ENCODE measurements at places on chromosomes 1 and 21.

DNA sequence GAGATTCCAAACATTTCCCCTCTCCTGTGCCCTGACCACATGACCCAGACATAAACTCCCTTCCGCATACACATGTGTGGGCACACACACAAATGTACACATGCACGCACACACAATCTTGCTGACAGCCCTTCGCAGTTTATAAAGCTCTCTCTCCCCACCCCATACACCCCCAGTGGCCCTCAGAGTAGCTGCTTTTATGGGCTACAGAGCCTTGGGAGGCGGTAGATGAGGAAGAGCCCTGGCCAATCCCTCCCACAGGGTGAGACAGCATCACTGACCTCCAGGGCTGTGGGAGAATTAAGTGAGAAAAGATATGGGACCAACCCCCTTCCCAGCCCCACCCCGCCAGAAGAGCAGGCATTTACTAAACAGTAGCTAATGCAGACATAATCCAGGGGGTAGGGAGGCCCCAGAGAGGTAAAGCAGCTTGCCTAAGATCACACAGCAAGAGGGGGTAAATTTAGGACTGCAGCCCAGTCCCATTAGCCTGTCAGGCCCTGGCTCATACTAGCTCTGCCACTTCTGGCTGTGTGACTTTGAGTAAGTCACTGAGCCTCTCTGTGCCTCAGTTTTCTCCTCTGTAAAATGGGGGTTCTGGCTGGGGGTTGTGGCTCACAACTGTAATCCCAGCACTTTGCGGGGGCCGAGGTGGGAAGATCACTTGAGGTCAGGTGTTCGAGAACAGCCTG, 5.1 kb downstream of the SDC3 start:
- DNase-seq = no peak

GRCh38 chr1:214213136-214213535, 67.8 kb upstream of the SMYD2 start:
- no peak for DNase-seq

GRCh38 chr1:241507189-241507863, 12.2 kb downstream of the FH start:
- no peak for DNase-seq

DNA sequence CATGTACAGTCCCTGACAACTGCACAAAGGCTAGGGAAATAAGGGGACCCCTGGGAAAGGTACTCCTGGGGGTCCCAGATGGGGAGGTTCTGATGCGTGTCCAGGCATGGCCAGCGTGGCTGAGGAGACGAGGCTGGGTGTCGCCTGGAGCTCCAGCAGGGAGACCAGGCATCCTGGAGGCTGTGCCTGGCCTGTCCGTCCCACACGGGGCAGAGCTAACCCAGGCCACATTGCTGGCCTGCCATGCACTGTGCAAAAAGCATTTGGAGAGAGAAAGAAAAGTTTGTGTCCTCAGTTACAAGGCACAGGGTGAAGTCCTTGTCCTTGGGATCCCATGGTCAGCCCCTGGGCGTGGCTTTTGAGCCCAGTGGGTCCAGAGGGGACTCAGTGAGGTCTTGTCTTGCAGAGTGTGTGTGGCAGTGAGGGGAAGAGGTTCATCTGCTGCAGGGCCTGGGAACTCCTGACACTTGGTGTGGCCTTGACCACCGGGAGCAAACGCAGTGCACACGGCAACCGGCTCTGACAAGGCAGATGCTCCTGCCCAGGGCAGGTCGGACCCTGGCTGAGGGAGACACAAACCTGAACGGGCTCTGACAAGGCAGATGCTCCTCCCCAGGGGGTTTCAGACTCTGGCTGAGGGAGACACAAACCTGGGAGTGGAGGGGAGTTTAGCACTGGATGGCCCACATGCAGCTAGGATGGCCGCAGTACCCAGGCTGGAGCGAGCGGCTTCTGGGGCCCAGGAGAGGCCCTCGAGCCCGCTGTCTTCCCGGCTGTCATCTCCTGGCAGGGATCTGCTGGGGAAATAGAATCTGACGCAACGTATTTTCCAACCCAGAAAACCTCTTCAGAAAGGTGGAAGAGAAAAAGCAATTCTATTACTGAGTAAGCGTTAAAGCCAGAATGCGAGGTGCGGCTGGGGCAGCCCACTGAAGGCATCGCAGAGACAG, 37.3 kb upstream of the COL18A1 start:
- no peak for DNase-seq

DNA sequence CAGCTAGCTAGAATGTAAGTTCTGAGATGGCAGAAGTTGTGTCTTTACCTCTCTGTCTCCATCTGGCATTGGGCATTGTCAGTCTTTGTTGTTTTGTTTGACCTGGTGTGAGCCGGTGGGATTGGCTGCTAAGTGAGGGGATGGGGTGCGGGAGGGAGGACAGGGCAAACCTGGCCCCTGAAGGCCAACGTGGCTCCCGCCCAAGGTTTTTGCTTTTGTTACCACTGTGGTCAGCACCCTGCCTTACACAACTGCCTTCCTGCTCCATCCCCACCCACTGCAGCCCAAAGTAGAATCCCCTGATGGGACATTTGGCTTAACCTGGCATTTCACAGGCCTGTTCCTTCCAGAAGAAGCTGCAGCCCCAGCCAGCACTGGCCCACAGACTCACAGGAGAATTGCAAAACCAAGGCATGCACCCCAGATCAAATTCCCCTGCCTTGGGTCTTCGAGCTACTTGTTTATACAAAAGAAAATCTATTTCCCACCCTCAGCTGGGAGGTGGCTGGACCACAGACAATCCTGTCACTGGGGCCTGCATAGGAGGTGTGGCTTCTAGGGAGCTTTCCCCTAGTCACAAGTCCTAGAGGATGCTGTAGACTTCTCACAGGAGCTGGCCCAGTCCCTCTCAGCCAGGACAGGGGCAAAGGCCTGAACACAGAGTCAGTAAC, 147.5 kb downstream of the TRABD2B start:
- no peak for DNase-seq

- no peak for DNase-seq
These were observed 6.2 kb downstream of the WDR64 start for GRCh38 chr1:241658081-241658793.

DNA sequence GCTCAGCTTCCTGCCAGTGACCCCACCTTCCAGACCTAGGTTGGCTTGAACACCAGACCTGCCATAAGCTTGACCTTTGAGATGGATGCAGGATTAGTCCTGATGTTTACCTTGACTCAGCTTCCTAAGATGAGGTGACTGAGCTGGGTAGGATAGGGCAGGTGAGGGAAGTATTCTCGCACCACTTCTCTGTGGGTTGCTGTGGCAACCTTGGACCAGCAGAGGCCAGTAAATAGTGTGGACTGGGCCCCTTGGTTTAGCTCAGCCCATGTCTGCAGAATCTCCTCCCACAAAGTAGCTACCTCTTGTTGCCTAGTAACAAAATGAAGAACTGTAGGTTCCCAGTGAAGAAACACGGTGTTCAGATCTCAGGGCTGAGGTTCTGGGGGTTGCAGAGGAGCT, 8.4 kb downstream of the RPS6KA1 start:
- DNase-seq = no peak

GRCh38 chr1:158454537-158454936, 7.1 kb upstream of the OR10K1 start:
- no peak for DNase-seq

DNA sequence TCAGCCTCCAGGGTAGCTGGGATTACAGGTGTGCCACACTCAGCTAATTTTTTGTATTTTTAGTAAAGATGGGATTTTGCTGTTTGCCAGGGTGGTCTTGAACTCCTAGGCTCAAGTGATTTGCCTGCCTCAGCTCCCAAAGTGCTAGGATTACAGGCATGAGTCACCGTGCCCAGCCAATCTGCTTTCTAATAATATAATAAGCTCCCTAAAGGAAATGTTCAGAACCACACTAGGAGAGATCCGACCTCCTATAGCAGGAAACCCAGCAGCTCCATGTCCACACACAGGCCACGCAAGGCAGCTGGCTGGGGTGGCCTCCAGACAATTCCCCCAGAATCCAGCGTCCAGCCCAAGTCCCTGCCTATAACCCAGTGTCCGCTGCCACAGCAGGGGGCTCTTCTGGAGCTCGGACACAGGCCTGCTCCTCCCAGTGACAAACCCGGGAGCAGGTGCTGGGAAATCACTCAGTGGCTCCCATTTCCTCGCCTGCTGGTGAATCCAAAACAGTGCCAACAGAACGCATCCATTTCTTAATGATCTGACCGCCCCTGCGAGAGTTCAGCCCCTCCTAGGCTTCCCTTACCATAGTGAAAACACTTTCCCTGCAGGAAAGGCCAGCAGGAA, 7.5 kb downstream of the RIPK4 start:
- DNase-seq = no peak

- DNase-seq = no peak
These were observed 186.2 kb downstream of the RHOU start for GRCh38 chr1:228921481-228921880.

- no peak for DNase-seq
These were observed 3.7 kb downstream of the ATF3 start for GRCh38 chr1:212612041-212612961.

GRCh38 chr1:113747376-113747775, 11.9 kb downstream of the PHTF1 start:
- DNase-seq = no peak

GRCh38 chr1:215672482-215672881, 105.4 kb downstream of the KCTD3 start:
- no peak for DNase-seq

DNA sequence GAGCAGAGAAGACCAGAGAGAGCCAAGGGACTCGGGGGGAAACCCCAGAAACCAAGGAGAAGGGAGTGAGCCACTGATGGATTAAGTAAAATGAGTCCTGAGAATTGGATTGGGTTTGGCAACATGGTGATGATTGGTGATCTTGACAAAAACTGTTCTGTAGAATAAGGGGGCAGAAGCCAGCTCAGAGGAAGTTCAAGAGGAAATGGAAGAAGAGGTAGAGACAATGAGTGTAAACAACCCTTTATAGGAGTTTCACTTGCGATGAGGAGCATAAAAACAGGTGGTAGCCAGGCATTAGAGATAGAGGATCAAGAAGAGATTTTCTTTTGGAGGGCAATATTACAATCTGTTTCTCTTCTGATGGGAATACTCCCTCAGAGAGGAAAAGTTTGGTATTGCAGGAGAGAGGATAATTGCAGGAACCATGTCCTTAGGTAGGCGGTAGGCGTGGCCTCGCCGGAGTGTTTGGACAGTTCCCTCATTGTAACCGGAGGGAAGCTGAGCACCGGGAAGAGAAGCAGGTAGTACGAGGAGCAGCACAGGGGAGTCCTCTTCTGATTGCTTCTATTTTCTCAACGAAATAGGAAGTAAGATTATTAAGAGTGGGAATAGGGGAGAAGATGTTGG, 68.4 kb upstream of the TENT5C start:
- no peak for DNase-seq

DNA sequence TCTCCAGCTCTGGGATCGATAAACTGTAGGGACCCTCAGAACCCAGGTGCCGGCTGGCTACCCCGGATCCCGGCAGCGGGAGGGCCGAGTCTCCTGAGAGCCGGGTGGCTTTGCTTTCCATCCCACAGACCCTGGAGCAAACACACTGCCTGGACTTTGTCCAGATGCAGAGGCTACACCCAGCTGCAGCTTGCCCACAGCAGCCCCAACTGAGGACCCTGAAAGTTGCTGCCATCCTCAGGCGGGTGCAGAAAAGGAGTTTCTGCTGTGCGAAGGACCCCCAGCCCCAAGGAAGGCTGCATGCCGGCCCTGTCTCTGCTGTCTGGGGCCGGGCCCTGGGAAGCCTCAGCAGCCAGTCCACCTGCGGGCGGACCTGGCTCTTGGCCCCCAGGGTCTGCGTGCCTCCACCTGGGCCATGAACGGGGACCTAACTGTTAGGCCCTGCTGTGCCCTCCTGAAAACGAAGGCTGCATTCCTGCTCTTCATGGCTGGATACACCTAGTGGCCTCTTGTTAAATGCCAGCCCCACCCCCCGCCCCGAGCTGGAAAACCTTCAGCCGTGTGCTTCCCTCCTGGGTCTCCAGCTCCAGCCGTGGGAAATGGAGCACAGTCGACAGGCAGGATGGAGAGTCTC, 97.5 kb upstream of the ARHGEF16 start:
- no peak for DNase-seq

GRCh38 chr1:1763657-1764621, 14.3 kb downstream of the NADK start:
- no peak for DNase-seq

- DNase-seq = no peak
These were observed 336.4 kb downstream of the CAMTA1 start for GRCh38 chr1:7121622-7121988.

- DNase-seq = no peak
These were observed 52.6 kb downstream of the PCNX2 start for GRCh38 chr1:233242827-233243483.

GRCh38 chr1:76657623-76658022, 209.7 kb upstream of the ST6GALNAC5 start:
- DNase-seq = no peak

DNA sequence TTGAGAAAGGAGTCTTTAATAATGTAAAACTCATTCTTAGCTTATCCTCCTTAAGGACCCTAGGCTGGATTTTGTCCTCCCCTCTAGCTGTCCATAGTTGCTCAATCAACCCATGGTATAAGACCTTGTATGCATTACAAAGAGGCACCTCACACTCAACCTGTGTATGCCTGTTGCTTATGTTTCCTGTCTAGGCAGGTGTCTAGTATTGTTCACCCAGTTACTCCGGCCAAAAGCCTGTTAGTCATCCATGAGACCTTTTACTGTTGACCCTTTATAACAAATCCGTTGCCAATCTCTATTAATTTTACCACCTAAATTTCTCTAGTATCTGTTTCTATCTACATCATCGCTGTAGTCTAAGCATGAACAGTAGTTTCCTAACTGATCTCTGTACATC, 3.7 kb downstream of the LYPLAL1 start:
- no peak for DNase-seq

DNA sequence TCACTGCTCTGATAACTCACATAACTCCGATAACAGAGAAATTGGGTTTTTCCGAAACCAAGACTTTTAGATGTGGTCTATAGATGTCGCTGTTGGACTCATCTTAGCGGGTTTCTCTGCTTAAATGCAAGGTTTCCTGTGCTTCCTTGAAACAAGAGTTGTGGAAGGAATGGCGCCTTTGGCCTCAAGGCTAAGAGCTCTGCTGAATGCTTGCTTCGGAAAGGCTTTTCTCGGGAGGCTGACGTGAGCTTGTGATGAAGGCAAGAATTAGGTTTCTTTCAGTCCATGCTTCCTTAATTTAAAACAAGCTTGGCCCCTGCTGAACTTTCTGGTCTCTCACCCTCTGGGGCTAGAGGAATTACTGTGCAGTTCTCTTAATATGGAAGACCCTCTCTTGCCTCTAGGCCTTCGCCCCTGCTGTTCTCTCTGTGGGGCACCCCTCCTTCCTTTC, 113.5 kb downstream of the MAP3K21 start:
- no peak for DNase-seq

- peak; percentile 40 for DNase-seq
These were observed 6.2 kb downstream of the S100A7A start for GRCh38 chr1:153422450-153423068.

GRCh38 chr1:90717665-90718410, 736 bp upstream of the BARHL2 start:
- DNase-seq = no peak
